ENCODE measurements at places on chromosomes 4 and X. TPM values are rescaled to one million over a fixed set of nuclear protein-coding genes. Genes with fewer than 3 reads are reported as not detected.

DNA sequence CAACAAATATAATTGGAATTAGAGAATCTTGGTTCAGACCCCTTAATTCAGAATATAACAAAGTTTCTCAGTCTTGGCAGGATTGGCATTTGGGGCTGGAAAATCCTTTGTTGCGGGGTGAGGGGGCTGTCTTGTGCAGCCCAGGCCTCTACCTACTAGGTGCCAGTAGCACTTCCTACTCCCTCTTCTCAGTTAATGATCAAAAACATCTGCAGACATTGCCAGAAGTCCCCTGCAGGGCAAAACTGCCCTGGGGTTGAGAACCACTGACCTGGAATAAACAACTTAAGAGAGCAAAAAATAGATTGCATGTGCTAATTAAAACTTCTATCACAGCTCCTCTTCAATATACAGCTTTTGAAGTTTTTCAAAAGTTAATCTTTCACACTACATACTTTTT lies 36.7 kb upstream of the CXorf38 start:
- DNase-seq, result no peak
- no peak overlapping the region for H3K4me3 ChIP-seq
- no peak overlapping the region for H3K27ac ChIP-seq
- H3K4me1 ChIP-seq, result no peaks in the 10 kb centered on the region
- no peaks in the 10 kb centered on the region for H3K27me3 ChIP-seq

GRCh38 chr4:23268072-23268771 lies 575.5 kb downstream of the GBA3 start:
- no peaks in the 10 kb centered on the region for H3K4me1 ChIP-seq
- H3K27ac ChIP-seq, result no peak overlapping the region
- DNase-seq, result no peak
- H3K27me3 ChIP-seq, result no peaks in the 10 kb centered on the region
- H3K4me3 ChIP-seq, result no peak overlapping the region

GRCh38 chr4:113049421-113050370 lies at the start of gene ANK2:
ANK2 (plus strand) TSS chr4:113049653; CDS start chr4:113049729, 76 bp downstream.
- no peaks in the 10 kb centered on the region for H3K27me3 ChIP-seq
- no peak for DNase-seq
- no peak within 1 kb of the TSS for H3K27ac ChIP-seq

- DNase-seq, result no peak
- no peaks in the 10 kb centered on the region for H3K36me3 ChIP-seq
- H3K27me3 ChIP-seq, result no peaks in the 10 kb centered on the region
- no peak overlapping the region for H3K4me3 ChIP-seq
- H3K27ac ChIP-seq, result no peak overlapping the region
Observed at GRCh38 chrX:69070949-69071650, 94.2 kb downstream of the PJA1 start.

GRCh38 chr4:7540654-7541413 lies 106.1 kb upstream of the PSAPL1 start:
- no peak overlapping the region for H3K4me3 ChIP-seq
- no peaks in the 10 kb centered on the region for H3K36me3 ChIP-seq
- H3K4me1 ChIP-seq, result no peaks in the 10 kb centered on the region
- no peaks in the 10 kb centered on the region for H3K27me3 ChIP-seq

GRCh38 chrX:65878456-65878855 lies 161.4 kb downstream of the VSIG4 start:
- H3K4me1 ChIP-seq, result no peaks in the 10 kb centered on the region
- peaks cover 49% of the 10 kb centered on the region for H3K27me3 ChIP-seq
- no peak overlapping the region for H3K27ac ChIP-seq
- H3K4me3 ChIP-seq, result no peak overlapping the region

DNA sequence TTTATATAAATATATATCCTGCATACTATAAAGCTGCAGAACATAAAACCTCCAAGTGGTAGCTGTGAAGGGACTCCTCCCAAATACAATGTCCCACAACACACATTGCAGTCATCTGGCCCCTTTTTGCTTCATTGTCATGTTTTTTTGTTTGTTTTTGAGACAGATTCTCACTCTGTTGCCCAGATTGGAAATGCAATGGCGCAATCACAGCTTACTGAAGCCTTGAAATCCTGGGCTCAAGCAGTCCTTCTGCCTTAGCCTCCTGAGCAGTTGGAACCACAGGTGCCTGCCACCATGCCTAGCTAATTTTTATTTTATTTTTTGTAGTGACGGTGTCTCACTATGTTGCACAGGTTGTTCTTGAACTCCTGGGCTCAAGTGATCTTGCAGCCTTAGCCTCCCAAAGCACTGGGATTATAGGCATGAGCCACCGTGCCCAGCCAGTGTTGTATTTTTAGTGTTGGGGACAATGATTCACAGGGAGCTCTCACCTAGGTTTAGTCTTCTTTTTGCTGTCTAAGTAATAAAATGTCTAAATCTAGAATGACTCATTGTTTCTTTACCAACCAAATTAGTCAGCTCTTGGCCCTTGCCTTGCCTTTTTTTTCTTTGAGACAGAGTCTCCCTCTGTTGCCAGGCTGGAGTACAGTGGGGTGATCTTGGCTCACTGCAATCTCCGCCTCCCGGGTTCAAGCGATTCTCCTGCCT lies 24.0 kb upstream of the XIAP start:
- no peak overlapping the region for H3K4me3 ChIP-seq
- no peaks in the 10 kb centered on the region for H3K4me1 ChIP-seq
- H3K27ac ChIP-seq, result no peak overlapping the region

DNA sequence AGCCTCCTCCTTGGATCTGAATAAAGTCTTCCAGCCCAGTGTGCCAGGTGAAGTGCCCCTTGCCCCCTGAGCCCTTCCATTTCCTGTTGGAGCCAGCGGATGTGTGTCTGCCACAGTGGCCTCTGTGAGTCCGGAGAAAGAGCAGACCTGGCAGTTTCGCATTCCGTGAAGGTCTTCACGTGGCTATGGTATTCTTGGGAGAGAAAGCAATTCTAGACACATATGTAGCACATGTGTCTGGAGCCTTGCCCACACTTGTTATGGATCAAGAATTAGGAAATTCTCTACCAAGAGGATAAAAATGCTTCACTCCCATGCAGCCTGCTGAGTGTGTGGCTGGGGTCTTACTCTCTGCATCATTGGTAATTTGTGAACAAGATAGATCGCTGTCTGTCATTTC lies 130.9 kb downstream of the REPS2 start:
- H3K4me1 ChIP-seq, result no peaks in the 10 kb centered on the region
- H3K4me3 ChIP-seq, result no peak overlapping the region
- H3K36me3 ChIP-seq, result no peaks in the 10 kb centered on the region
- H3K27ac ChIP-seq, result no peak overlapping the region
- DNase-seq, result no peak

DNA sequence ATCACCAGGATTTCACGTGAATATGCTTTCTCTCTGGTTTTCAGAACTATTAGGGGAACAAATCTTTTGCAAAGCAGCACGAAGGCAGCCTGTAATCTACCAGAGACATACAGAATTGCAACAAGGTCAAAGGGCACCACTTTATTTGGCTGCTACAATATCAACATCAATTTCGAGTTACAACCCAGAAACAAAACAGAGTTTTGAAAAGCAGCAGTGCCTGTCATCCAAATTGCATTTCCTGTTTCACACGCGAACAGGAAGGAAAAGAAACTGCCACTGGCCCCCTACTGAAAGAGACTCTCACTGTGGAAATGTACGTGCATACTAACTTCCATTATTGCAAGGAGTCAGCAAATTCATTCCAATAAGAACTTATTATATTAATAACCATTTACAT lies 17.1 kb upstream of the C1QTNF7 start:
- no peaks in the 10 kb centered on the region for H3K27me3 ChIP-seq
- H3K27ac ChIP-seq, result no peak overlapping the region
- no peak overlapping the region for H3K4me3 ChIP-seq
- H3K4me1 ChIP-seq, result no peaks in the 10 kb centered on the region
- H3K36me3 ChIP-seq, result no peaks in the 10 kb centered on the region

- no peaks in the 10 kb centered on the region for H3K27me3 ChIP-seq
- DNase-seq, result no peak
- no peaks in the 10 kb centered on the region for H3K36me3 ChIP-seq
- H3K4me3 ChIP-seq, result no peak overlapping the region
Observed at GRCh38 chr4:133186210-133186609, 37.1 kb downstream of the PCDH10 start.

- no peaks in the 10 kb centered on the region for H3K4me1 ChIP-seq
- no peaks in the 10 kb centered on the region for H3K36me3 ChIP-seq
- H3K27ac ChIP-seq, result no peak overlapping the region
- no peak overlapping the region for H3K4me3 ChIP-seq
Observed at GRCh38 chr4:76499461-76499860, 64.4 kb downstream of the SHROOM3 start.

- no peaks in the 10 kb centered on the region for H3K36me3 ChIP-seq
- no peak overlapping the region for H3K27ac ChIP-seq
- no peaks in the 10 kb centered on the region for H3K4me1 ChIP-seq
- no peak for DNase-seq
Observed at GRCh38 chrX:57899906-57900305, 10.4 kb downstream of the ZXDA start.

GRCh38 chr4:89434364-89434988 lies 126.9 kb upstream of the GPRIN3 start:
- DNase-seq, result no peak
- no peak overlapping the region for H3K27ac ChIP-seq
- no peak overlapping the region for H3K4me3 ChIP-seq
- H3K4me1 ChIP-seq, result no peaks in the 10 kb centered on the region
- H3K36me3 ChIP-seq, result no peaks in the 10 kb centered on the region

DNA sequence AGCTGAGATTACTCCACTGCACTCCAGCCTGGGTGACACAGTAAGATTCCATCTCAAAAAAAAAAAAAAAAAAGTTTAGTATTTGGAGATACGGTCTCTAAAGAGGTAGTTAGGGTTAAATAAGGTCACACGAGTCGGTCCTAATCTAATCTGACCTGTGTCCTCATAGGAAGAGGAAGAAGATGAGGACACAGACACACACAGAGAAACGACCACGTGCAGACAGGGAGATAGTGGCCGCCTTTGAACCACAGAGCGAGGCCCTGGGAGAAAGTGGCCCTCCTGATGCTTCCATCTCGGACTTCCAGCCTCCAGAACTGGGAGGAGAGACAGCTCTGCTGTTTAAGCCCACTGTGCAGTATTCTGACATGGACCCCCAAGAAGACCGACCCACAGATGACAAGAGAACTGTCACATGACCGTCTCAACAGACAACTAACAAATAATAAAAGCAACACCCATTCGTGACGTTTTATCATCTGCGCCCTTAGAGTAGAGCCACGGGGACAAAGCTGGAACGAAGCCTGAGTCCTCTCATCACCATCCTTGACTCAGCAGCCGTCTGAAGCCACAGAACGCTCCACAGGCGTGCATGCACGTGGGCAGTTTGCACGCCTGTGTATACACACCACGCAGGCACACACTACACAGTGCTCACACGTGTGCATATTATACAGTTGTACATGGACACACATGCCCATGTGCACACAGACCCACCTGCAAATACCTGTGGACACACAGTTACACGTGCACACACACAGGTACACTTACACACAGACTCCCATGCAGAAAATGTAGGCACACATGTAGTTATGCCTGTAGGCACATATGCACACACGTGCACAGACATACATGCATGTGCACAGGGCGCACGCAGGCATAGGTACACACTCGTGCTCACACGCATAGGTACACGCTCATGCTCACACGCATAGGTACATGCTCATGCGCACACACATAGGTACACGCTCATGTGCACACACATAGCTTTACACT lies 51.7 kb downstream of the FAM53A start:
- no peak for DNase-seq
- no peak overlapping the region for H3K4me3 ChIP-seq
- H3K36me3 ChIP-seq, result no peaks in the 10 kb centered on the region
- H3K27me3 ChIP-seq, result no peaks in the 10 kb centered on the region
- no peaks in the 10 kb centered on the region for H3K4me1 ChIP-seq

- no peak overlapping the region for H3K4me3 ChIP-seq
- no peak overlapping the region for H3K27ac ChIP-seq
- no peaks in the 10 kb centered on the region for H3K27me3 ChIP-seq
- no peaks in the 10 kb centered on the region for H3K4me1 ChIP-seq
- no peak for DNase-seq
Observed at GRCh38 chrX:114591121-114591520, 7.2 kb downstream of the HTR2C start.

DNA sequence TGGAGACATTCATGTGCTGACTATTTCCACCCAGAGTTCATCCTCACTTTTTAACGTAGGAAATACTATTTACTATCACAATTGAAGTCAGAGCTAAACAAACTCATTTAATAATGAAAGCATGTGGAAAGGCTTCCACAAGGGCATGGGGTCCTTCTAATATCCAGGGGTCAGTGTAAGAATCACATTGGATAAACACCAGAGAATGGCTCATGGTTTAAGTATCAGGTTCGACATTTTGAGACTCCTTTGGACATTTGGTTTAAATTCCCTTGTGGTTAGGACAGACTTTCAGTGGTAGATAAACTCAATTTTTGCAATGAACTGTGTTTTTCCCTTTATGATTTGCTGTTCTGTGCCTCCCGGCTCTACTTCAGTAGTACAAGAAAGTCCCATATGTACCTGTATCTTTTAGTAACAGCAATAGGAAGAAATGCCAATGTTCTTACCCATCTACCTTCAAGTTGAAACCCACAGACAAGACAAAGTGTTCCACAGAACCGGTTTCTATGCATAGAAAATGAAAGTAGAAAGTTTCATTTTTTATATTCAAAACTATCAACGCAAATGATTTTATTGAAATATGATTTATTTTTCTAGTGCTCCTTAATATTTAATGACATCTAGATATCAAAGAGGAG lies 589.0 kb upstream of the FAM241A start:
- H3K27me3 ChIP-seq, result no peaks in the 10 kb centered on the region
- no peak overlapping the region for H3K4me3 ChIP-seq
- no peaks in the 10 kb centered on the region for H3K4me1 ChIP-seq
- H3K27ac ChIP-seq, result no peak overlapping the region
- DNase-seq, result no peak

DNA sequence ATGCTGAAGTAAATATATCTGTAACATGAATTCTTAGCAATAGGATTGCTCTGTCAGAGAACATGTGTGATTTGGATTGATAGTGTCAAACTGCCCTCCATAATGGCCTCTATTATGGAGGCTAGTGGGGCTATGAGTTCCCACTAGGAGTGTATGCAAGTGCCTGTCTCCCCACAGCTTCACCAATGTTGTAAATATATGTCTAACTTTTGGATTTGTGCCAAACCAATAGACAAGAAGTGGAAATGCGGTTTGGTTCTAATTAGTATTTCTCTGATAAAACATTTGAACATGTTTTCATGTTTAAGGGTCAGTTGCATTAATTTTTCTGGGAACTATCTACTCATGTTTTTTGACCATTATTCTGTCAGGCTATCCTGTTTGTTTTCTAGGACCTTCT lies 28.1 kb downstream of the GPAT3 start:
- no peak overlapping the region for H3K4me3 ChIP-seq
- no peaks in the 10 kb centered on the region for H3K36me3 ChIP-seq
- no peak overlapping the region for H3K27ac ChIP-seq
- no peak for DNase-seq
- H3K4me1 ChIP-seq, result no peaks in the 10 kb centered on the region
- H3K27me3 ChIP-seq, result no peaks in the 10 kb centered on the region

GRCh38 chr4:167779280-167779679 lies 313.1 kb upstream of the ANXA10 start:
- no peak overlapping the region for H3K27ac ChIP-seq
- no peak overlapping the region for H3K4me3 ChIP-seq
- no peaks in the 10 kb centered on the region for H3K27me3 ChIP-seq
- H3K36me3 ChIP-seq, result no peaks in the 10 kb centered on the region
- no peak for DNase-seq
- no peaks in the 10 kb centered on the region for H3K4me1 ChIP-seq

RHOH gene
- total RNA-seq, result 5.0 TPM

PPP2R2C gene
- 0.44 TPM for total RNA-seq

RGN gene
- 4.3 TPM for total RNA-seq

HSFX2 gene
- total RNA-seq, result not detected

SCFD2 gene
- 33.8 TPM for total RNA-seq

ALAS2 gene
- not detected for total RNA-seq

GLRA2 gene
- total RNA-seq, result not detected

TLR6 gene
- 5.2 TPM for total RNA-seq

SH2D1A gene
- 2.0 TPM for total RNA-seq

Data from breast epithelium (tissue), 4 donors.